ENCODE measurements at places on chromosomes 7 and 10.

- no peak for DNase-seq
Measured at GRCh38 chr10:102152545-102152890, 329 bp downstream of the NOLC1 start.

DNA sequence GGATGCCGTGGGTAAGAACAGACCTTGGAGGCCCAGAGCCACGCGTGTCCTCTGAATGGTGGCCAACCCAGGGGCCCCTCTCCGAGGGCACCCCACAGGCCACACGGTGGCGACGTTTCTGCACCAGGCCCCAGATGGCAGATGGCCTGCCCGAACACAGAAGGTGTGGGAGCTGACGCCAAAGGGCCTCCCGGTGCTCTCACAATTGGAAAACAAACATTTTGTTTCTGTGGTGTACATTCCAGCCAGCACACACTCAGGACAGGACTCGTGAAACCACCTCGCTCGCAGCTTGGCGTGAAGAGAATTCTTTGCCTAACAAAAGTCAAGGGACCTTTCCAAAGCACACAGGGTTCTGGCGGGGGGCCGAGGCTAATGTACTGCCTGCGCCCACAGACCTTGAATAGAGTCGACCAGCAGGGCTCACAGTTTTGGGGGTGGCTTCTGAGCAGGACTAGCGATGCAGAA is 112.1 kb downstream of the FAM53B start:
- no peak for DNase-seq

- DNase-seq: no peak
Measured at GRCh38 chr10:31621733-31622132, 302.7 kb downstream of the ZEB1 start.

DNA sequence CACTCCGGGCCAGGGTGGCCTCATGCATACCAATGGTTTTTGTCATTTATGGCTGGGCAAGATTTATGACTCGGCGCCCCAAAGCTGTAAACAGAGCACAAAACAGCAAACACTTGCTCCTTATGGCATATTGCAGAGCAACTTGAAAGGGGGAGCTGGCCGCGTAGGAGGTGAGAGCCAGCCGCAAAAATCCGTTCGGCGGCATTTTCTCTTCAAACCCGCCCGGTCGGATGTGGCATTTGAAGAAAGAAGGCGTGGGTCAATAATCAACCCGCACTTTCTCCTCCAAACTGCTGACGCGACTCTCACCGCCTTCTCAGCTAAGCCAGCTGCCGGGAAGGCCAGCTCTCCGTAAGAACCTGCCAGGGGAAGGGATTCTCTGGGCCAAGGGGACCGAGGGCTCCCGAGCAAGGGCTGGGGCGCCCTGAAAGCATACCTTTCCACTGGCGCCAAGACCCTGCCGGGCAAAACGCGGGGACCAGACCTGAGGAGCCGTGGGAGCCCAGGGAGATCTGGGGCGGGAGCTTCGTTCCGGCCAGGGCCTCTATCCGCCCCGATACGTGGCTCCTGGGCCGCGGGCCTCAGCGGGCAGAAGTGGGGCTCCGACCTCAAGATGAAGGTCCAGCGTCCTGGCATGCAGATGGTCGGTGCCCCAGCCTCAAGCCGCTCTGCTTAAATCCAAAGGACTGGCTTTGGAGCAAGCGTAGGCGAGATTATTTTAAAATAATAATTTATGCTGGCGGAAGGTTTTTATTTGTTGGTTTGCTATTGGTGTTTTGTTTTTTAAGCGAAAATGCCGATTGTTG is 12.9 kb upstream of the HOXA2 start:
- no peak for DNase-seq

DNA sequence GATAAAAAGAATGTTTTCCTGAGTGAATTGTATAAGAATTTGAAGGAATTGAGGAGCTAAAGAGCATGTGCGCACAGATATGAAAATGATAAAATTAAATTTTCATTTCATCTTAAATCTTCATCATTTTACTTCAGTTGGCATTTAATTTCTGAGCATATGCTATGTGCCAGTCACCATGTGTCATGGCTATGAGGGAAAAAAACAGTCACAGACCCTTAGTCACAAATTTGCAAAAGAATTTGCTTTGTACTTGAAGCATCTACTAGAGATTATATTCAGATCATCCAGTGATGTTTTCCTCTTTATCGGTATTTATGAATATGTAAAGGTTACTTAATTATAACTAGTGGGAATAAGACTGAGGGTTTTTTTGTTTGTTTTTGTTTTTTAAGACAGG is 29.8 kb downstream of the VCL start:
- DNase-seq: no peak

- no peak for DNase-seq
Measured at GRCh38 chr10:94630017-94630688, 53.4 kb upstream of the CYP2C18 start.

DNA sequence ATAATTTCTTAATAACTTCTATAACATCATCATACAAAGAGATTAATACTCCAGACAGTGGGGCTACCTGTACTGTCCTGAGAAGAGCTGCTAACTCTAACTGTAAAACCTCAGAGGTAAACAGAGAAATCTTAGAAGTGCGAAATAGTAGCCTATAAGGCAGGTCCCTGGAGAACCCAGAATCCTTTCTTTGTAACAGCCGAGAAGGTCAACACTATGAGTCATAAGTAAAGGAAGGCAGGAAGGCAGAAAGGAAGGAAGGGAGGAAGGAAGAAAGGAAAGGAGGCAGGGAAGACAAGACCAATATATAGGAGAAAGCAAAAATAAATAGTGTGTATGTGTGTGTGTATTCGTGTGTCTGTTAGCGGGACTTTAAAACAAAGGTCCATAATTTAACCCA is 540.6 kb downstream of the ZWINT start:
- DNase-seq: no peak

Measured in SW 1271 (cell line).